Dorsolateral prefrontal cortex (tissue), 122 donors: ENCODE measurements at places on chromosomes 12 and 14. TPM values are rescaled to one million over a fixed set of nuclear protein-coding genes. Genes with fewer than 3 reads are reported as not detected.

The IL31 gene
- total RNA-seq, result not detected

The KLRF1 gene
- total RNA-seq, result not detected

The KERA gene
- total RNA-seq, result not detected

The LBHD2 gene
- total RNA-seq, result 5.7 TPM

The KRT73 gene
- total RNA-seq, result not detected
